ENCODE measurements at places on chromosomes 2 and 18. TPM values are rescaled to one million over a fixed set of nuclear protein-coding genes. Genes with fewer than 3 reads are reported as not detected.

Gene HOXD12
- not detected for total RNA-seq

GRCh38 chr2:30180226-30180625 is 33.4 kb downstream of the YPEL5 start:
- no peaks in the 10 kb centered on the region for H3K27me3 ChIP-seq
- H3K4me1 ChIP-seq, result peaks cover 9% of the 10 kb centered on the region
- H3K36me3 ChIP-seq, result no peaks in the 10 kb centered on the region
- DNase-seq, result no peak
- no peak overlapping the region for H3K4me3 ChIP-seq

GRCh38 chr2:127037476-127037875 is 69.5 kb downstream of the BIN1 start:
- peaks cover 3% of the 10 kb centered on the region for H3K4me1 ChIP-seq
- H3K27me3 ChIP-seq, result no peaks in the 10 kb centered on the region
- no peaks in the 10 kb centered on the region for H3K36me3 ChIP-seq
- H3K4me3 ChIP-seq, result no peak overlapping the region
- H3K27ac ChIP-seq, result no peak overlapping the region

Gene GPR155
- total RNA-seq, result 3.2 TPM

DNA sequence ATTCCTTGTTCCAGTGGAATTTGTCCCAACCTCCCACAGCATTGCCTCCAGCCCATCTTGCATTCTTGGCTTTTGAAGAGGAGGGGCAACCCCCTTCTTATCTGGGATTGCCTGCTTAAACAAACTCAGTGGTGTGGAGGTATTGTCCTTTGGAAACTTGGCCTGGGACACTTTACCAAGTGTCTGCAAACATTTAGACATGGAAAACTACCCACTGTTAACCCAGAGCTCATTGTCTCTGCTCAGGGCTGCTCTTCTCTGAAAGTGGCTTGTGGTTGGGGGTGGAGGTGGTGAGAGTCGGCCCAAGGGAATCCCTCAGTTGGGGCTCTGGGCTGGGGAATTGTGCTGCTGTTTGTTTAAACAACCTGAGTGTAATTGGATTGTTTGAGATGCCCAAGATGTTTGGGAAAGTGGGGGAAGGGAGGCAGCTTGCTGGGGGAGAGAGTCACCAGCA is 178.3 kb upstream of the GATA6 start:
- H3K27me3 ChIP-seq, result peaks cover 34% of the 10 kb centered on the region

Data from natural killer cell treated with Interleukin-12 subunit alpha and Interleukin-12 subunit beta and Interleukin-15 and Interleukin-18, amount 100 ng/mL, for 72 hours (primary cell).